ENCODE measurements at places on chromosomes 7 and 10.

GRCh38 chr7:84746353-84746752 is 440.5 kb downstream of the SEMA3D start:
- DNase-seq, result no peak

GRCh38 chr7:98280296-98280695 is 1.2 kb upstream of the BRI3 start:
- DNase-seq, result no peak

GRCh38 chr7:155804431-155804831 is 7.8 kb downstream of the SHH start:
- DNase-seq, result no peak

GRCh38 chr10:15336211-15336610 is 34.9 kb downstream of the FAM171A1 start:
- no peak for DNase-seq

- DNase-seq, result no peak
These were observed 3.9 kb downstream of the BBIP1 start for GRCh38 chr10:110915035-110915434.

DNA sequence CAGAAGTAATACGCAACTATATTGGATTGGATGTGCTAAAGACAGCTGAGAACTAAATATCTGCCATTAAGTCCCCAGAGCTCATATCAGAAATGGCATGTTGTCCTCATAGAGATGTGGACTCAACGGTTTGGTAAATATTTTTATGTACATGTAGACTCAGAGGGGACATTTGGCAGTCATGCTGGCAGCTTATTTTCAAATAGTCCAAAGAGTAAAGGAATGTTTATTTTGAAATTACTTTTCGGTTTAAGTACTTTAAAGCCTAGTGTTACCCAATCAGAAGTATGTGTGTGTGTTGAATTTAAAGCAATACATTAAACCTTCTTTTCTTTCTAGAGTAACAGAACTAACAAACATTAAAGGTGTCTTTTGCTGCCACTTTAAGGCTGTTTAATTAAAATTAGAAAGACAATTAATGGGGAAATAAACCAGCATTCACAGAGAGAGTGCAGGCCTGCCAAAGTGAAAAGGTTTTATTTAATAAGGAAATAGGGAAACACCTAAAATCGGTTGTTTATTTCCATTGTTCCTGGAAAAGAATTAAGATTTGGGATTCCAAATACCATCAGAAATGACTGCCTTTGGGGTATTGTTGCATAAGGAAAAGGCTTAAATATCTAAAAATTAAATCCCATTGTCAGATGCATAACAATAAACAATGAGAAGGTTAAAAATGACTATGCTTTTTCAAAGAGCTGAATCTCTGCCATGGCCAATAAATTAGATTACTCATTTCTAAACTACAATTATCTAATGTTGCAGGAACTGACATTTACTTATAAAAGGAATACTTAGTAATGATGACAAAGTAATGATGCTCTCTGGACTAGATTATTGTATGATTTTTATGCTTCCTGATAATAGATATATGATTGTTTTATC is 113.4 kb upstream of the AHR start:
- DNase-seq, result no peak

GRCh38 chr10:74743401-74743800 is 83.0 kb upstream of the KAT6B start:
- no peak for DNase-seq

- DNase-seq, result no peak
These were observed 95.7 kb downstream of the PKD1L1 start for GRCh38 chr7:47852330-47853245.

DNA sequence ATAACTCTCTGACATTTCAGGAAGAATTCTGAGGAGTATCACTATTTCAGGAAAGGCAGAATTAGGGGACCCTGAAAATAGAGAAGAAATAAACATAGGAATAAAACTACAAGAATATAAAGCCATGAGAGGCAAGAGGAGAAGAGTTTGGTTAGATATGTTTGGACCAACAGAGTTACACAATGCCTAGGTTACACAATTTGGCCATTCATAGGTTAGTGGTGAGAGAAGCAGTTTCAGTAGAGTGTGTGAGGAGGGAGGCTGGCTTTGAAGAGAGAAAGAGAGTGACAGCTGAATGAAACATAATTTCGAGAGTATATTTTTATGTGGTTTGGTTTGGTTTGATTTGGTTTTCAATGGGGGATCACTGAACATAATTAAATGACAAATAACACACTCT is 783.2 kb upstream of the LRRN3 start:
- DNase-seq, result no peak

DNA sequence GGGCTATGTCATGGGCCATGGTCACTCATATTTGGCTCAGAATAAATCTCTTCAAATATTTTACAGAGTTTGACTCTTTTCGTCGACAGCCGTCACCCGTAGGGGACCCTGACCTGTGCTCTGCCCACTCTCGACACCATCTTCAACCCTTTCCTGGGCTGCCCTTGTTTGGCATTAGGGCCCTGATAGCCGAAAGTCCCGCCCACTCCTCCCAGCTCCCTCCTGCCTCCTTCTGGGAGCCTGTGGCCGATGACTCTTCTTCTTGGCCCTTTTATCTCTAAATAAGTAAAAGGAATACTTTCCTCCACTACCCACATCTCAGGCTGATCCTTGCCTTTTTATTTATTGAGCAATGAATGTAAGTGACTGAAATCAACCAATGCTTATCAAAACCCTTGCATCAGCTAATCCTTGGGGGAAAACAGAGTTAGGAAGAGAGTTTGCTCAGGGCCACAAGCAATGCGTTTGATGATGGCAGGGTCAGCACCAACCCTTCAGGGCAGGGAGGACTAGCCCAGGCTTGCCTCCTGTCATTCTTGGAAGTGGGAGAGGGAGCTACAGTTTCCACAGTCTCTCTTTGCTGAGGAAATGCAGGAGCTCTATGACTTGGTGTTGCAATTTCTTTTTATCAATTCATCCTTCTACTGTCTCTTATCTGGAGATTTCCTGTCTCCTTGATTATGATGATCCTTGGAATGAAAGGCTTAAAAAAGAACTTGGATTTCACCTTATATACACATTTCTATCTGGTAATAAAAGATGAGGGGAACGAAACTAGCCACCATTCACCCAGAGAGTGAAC is 218.2 kb upstream of the PODXL start:
- no peak for DNase-seq

DNA sequence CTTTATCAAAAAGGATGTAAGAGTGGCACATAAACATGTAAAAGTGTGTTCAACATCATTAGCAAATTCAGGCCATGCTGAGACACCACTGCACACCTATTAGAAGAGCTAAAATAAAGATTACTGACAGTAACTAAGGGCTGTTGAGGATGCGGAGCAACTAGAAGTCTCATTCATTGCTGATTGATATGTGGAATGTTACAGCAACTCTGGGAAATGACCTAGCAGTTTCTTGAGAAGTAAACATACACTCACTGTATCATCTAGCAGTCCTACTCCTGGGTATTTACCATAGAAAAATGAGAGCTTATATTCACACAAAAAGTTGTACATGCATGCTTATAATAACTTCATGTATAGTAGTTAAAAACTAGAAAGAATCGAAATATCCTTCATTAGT is 77.3 kb downstream of the CCSER2 start:
- DNase-seq, result no peak

All from non-pigmented ciliary epithelial cell (primary cell).